Caco-2 (cell line): ENCODE measurements at places on chromosomes 6 and 20.
A peak's percentile ranks its signal among the peaks of the same experiment; 100 is the strongest.

- no peak overlapping the region for H3K27ac ChIP-seq
- no peak overlapping the region for H3K4me3 ChIP-seq
- no peak for DNase-seq
- no peaks in the 10 kb centered on the region for H3K36me3 ChIP-seq
These were observed 159.2 kb upstream of the C6orf118 start for GRCh38 chr6:165468340-165469235.

GRCh38 chr20:47561180-47561579, 59.5 kb downstream of the NCOA3 start:
- no peak overlapping the region for H3K4me3 ChIP-seq
- no peak overlapping the region for H3K27ac ChIP-seq
- no peak for DNase-seq

DNA sequence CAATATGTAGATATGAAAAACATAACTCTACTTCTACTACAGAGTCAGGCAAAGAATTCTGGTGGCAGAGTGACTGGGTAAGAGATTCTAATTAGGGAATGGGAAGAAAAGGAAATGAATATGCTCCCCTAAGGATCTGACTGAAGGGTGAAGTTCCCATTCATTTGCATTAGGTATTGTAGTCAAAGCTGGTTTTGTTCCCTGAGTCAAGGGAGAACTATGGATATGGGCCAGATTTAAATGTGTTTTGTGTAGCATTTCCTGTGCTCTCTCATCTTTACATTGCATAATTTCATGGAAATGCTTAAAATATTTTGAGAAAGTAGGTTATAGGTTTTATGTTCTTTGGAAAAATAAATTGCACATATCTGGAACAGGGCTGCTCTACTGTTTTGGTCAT, 299.7 kb downstream of the BTBD3 start:
- H3K27ac ChIP-seq, result no peak overlapping the region
- H3K36me3 ChIP-seq, result no peaks in the 10 kb centered on the region
- H3K27me3 ChIP-seq, result no peaks in the 10 kb centered on the region
- H3K4me3 ChIP-seq, result no peak overlapping the region
- H3K4me1 ChIP-seq, result no peaks in the 10 kb centered on the region
- no peak for DNase-seq

DNA sequence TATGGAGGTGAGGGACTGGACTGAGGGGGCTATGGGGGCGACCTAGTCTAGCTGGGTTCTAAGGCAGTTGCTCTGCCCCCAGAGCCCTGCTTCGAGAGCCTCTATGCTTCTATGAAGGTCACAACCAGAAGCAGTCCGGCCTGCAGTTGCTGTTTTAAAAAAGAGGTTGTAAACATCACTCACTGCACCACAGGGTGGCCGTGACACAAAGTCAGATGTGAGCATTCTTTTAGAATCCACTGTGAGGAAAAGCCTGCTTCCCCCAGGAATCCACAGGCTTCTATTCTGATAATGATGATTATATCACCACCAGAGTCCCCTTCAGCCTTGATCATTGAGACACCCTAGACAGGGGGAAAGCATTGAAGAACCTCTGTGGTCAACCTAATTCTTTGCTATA, 229.7 kb upstream of the AGPAT4 start:
- no peak overlapping the region for H3K27ac ChIP-seq
- no peak overlapping the region for H3K4me3 ChIP-seq
- no peak for DNase-seq
- no peaks in the 10 kb centered on the region for H3K27me3 ChIP-seq
- no peaks in the 10 kb centered on the region for H3K4me1 ChIP-seq

DNA sequence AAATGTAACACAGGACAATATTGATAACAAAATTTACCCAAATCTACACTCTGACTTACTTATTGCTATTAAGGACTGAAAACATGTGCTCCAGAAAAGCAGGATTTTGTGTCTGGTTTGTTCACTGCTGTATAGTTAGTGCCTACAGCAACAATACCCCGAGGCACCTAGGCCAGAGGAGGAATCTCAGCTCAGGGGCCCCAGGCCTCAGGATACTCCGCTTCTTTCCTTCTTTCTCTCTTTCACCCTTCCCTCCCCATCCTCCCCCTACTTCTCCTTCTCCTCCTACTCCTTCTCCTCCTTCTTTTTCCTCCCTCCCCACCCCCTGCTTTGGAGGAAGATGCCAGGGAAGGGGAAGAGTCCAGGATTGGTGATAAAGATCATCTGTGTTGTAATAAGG, 985 bp upstream of the VNN2 start:
- no peak overlapping the region for H3K4me3 ChIP-seq
- no peak overlapping the region for H3K27ac ChIP-seq

GRCh38 chr6:70531133-70531532, 35.6 kb upstream of the SDHAF4 start:
- no peak for DNase-seq
- H3K27me3 ChIP-seq, result no peaks in the 10 kb centered on the region
- H3K4me1 ChIP-seq, result no peaks in the 10 kb centered on the region
- H3K27ac ChIP-seq, result no peak overlapping the region
- H3K4me3 ChIP-seq, result no peak overlapping the region

DNA sequence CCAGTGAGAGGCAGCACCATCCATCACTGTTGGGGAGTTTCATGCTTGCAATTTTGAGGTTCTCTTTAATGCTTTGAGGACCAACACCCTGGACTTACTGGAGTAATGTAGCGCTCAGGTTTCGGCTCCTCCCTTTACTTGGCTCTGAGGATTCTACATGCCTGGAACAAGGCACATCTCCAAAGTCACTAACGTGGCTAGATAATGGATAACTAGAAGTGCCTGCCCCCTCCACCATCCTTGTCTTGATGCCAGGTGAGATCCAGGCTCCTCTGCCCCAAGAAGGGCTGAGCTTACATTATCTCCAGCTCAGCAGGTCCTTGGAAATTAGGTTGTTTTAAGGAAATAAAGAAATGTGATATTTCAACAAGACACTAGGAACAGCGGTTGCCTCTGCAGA, 75.5 kb upstream of the ZNFX1 start:
- no peaks in the 10 kb centered on the region for H3K36me3 ChIP-seq
- no peak overlapping the region for H3K4me3 ChIP-seq
- H3K27ac ChIP-seq, result no peak overlapping the region
- peaks cover 1% of the 10 kb centered on the region for H3K27me3 ChIP-seq

GRCh38 chr6:131470534-131470933, 102.5 kb upstream of the ARG1 start:
- H3K4me3 ChIP-seq, result no peak overlapping the region
- no peak for DNase-seq
- H3K27me3 ChIP-seq, result no peaks in the 10 kb centered on the region
- H3K4me1 ChIP-seq, result no peaks in the 10 kb centered on the region
- no peak overlapping the region for H3K27ac ChIP-seq

- no peak overlapping the region for H3K27ac ChIP-seq
- H3K4me1 ChIP-seq, result no peaks in the 10 kb centered on the region
- no peak for DNase-seq
- H3K36me3 ChIP-seq, result no peaks in the 10 kb centered on the region
These were observed 234.4 kb downstream of the PHACTR1 start for GRCh38 chr6:12950976-12951375.

DNA sequence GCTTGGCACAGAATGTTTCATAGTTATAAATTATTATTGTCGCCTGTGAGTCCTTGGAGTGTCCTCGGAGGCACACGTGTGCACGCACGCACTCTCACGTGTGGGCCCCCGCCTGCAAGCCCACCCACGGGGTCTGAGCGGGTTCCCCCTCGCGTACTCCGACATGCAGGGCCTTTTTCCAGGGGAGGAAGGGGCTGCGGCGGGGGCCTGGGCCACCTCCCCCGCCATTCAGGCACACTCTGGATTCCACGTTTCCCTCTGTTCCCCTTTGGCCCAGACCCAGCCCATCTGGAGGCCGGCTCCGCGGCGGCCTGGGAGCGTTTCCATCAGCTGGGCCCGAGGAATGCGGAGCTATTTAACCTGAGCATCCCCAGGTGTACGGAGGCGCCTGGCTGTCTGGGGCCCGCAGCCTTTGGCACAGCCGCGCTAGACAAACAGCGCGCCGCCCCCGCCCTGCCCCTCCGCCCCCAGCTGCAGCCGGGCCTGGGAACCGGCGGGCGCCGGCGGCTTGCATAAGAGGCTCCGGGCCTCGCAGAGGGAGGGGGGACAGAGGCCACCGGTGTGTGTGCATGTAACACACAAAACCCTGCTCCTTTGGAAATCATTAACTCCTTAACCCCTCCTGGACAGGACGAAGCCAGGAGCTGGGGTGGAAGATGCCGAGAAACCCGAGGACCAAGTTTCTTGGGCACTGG, 3.3 kb downstream of the ID1 start:
- H3K27me3 ChIP-seq, result no peaks in the 10 kb centered on the region
- peak overlapping the region; percentile 98 for H3K27ac ChIP-seq
- H3K4me3 ChIP-seq, result peak overlapping the region; percentile 23
- H3K4me1 ChIP-seq, result peaks cover 69% of the 10 kb centered on the region
- DNase-seq, result peak; percentile 100

- no peaks in the 10 kb centered on the region for H3K36me3 ChIP-seq
- DNase-seq, result no peak
- H3K4me1 ChIP-seq, result peaks cover 12% of the 10 kb centered on the region; the same call in 1 of the 2 replicates
- no peak overlapping the region for H3K27ac ChIP-seq
These were observed 196.4 kb upstream of the GMDS start for GRCh38 chr6:2441601-2442475.
